Uterus (tissue), 4 donors: ENCODE measurements at places on chromosomes 5 and 9. TPM values are rescaled to one million over a fixed set of nuclear protein-coding genes. Genes with fewer than 3 reads are reported as not detected.

The STPG3 gene
- total RNA-seq = not detected

DNA sequence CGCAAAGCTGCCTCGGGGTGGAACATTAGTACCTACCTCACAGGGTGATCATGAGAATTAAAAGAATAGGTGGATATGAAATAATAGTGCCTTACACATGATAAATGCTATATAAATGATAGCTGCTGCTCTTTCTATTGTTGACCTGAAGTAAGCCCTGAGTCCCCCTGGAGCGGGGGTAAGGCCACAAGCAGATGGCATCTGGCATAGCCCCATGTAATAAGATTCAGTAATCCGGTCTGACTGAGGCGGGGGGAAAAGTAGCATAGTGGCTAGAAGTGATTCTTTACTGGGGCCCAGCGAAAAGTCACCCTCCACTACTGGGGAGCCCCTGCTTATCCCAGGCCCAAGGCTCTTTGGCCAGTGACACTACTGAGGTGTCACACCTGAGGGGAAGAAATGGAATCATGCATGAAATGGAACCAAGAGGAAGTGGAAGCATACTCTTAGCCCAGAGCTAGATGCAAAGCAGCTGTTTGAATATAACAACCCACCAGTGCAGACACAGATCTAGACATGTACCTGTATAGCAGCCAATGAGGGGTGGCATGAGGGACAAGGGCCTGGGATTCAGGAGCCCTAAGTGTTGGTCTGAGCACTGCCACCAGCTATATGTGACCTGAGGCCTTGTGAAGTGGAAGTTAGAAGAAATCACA is 16.1 kb upstream of the FGFR4 start:
- no peak for DNase-seq

- DNase-seq = no peak
These were observed 275.3 kb upstream of the IL12B start for GRCh38 chr5:159605585-159605984.

DNA sequence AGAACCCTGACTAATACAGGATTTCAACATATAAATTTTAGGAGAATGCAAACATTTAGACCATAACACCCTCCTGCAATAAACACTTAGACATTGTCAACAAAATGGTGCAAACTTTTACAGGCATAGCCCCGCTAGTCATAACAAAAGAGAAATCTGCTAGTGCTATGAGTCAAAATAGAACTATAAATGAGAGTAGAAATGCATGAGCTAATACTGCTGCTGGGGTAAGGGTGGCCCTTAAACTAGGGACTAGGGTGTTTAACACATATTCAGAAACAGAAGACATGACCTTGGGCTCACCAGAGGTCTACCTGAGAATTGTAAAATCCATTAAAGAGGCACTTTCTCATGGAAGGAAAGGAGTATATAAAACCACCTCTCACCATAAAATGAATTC is 131.6 kb downstream of the TLR4 start:
- DNase-seq = no peak

GRCh38 chr9:38244971-38245370 is 147.5 kb upstream of the ALDH1B1 start:
- DNase-seq = no peak

DNA sequence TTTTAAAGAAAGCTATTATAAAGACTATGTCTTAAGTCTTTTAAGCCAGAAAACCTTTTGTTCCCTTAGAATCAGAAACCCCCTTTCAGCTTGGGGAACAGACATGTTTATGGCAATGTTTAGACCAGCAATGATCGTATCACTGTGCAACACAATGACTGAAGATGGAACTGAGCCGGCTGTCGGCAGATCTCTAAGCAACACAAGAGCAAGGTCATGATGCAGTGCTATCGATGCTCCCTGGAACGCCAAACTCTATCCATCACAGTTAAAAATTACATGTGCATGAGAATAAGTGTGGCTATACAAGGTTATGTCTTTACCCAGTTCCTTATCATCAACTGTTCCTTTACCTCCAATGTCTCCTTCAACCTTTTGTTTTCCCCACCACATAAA is 1.8 kb upstream of the RNF44 start:
- DNase-seq = no peak

GRCh38 chr5:94362857-94363256 is 255.5 kb downstream of the KIAA0825 start:
- no peak for DNase-seq

DNA sequence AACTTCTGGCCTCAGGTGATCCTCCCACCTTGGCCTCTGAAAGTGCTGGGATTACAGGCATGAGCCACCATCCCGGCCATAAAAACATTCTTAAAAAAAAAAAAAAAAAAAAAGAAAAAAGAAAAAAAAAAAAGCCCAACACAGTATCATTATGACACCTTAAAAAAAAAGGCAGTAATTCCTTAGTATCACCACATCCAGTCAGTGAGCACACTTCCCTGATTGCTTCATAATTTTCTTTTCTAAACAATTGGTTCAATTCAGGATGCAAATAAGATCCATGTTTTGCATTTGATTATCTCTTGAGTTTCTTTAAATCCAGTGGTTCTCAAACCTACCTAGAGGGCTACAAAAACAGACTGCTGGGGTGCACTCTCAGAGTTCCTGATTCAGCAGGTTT is 182.5 kb downstream of the CDK5RAP2 start:
- DNase-seq = no peak

DNA sequence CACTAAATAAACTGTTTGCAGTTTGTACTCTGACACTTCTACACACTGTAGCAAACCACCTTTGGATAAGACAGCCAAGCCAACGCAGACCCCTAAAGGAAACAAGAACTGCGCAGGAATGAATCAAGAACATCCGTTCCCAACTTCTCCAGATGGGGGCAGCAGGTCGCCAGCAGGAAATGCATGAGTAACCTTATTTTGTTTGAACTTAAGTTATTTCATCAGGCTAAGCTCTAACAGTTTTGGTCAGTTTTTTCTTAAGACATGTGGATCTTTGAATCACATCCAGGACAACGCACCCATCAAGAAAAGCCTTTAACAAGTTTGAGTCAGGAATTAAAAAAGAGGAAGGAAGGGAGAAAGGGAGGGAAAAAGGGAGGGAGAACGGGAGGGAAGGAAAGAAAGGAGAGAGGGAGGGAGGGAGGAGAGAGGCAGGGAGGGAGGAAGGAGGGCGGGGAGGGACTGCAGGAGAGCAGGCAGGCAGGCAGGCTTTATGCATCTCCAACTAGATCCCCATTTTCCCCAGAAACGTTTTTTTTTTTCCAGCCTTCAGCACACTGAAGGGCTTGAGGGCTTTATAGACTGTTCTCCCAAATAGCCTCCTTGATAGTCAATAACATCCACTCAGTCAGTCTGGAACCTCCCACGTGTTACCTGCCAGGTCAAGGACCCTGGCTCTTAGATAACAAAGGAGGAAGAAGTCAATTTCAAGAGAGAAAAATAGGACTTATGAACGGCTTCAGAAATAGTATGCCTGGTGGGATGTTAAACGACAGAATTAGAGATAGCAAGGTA is 22.2 kb downstream of the BHMT start:
- peak; percentile 81 for DNase-seq

DNA sequence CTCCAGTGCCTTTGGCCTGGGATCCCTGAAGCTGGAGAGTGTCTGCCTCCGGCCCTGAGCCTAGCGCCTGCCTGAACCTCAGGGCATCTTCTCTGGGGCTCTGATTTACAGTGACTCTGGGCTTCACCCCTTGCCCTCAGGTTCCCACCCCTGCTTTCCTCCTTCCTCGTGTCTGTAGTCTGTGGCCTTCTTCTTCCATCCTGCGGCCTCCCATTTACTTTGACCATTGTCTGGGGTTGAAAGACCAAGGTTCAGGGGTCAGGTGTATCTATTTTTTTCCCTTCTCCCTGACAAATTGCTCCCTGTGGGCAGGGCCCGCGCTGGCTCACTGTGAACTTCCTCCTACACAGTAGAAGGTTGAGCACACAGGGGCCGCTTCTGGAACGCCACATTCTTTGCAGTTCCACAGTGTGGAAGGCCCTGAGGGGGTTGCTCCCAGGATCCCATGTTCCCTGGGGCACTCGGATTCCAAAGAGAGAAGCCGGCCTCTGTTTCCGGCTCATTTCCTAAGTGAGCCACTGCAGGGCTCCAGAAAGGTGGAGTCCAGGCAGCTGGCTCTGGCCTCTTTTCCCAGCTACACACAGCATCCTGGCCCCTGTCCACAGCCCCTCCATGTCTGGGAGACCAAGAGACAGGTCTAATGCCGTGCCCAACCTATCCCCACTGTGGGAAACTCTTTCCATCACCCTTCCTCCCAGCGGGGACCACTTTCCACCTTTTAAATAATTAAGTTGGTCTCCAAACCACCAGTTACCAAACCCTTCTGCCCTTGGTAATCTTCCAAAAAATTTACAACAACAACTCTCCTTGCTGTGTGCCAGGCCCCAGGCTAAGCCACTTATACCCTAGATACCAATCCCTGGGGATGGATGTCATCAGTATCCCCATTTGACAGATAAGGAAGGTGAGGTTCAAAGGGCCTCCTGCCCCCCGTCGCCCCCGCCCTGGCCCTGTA is 140.3 kb upstream of the IER5L start:
- peak; percentile 58 for DNase-seq

DNA sequence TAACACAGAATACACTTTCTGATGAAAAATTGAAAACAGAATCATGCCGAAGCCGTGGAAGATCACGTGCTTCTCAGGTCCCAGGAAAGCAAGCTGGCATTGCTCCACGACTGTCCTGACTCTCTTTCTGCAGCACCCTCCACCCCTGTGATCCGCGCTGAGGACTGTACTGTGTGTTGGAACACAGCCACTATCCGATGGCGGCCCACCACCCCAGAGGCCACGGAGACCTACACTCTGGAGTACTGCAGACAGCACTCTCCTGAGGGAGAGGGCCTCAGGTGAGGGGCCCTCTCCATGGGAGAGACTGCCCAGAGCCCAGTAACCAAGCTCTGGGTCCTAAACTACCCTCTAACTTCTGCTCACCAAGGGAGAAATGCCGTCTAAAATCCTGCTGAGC is 73.3 kb downstream of the CMYA5 start:
- DNase-seq = no peak
